ENCODE measurements at places on chromosomes 4 and X.

DNA sequence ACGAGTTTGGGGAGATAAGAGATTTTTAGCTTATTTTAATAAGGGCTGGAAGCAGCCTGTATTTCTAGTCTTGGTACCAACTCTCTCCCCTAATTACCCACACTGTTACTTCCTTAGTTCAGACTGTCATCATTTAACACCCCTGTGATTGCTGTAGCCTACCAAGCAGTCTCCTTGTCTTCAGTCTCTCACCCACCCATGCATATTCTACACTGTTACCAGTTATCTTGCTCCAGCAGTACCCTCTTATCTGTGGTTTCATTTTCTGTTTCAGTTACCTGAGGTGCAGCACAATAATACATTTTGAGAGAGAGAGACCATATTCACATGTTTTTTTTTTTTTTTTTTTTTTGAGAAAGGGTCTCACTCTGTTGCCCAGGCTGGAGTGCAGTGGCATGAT is 80.2 kb downstream of the DIAPH2 start:
- no peak for DNase-seq

DNA sequence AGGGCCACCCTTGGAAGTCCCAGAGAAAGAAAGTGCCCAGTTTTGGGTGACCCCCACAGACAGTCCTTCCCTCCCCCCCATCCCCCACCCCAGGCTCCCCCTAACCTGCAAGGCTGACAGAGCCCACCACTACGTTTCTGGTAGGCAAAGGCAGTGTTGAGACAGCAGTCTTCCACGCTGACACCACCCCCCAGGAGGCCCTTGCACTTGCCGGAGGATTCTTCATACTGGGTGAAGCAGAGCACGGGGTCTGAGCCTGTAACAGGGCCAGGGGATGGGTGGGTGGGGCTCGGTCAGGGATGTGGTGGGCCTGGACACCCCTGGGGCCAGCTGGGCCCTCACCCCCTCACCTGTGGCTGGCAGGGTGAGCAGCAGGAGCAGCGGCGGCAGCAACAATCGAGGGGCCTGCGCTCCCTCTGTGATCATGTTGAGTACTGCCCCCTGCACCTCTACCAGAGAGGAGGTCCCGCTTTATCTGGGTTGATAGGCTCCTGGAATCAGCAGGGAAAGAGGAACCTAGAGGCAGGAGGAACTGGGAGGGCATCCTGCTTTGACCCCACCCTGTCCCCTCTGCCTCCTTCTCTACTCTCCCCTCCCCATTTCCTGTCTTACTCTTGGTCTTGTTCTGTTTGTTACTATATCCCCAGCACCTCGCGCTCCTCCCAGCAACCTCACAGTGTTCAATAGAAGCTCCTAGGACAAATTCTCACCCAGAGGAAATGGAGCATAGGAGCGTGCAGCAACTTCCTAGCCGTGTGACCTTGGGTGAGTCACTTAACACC is at the start of gene CFP:
Gene CFP, minus strand, starts transcription at position 512 of the 782 bp plus-strand sequence. Its CDS starts 86 bp downstream, at position 426.
- DNase-seq, result no peak

- peak; percentile 51 for DNase-seq
These were observed 733 bp downstream of the CCNA2 start for GRCh38 chr4:121822796-121823504.

DNA sequence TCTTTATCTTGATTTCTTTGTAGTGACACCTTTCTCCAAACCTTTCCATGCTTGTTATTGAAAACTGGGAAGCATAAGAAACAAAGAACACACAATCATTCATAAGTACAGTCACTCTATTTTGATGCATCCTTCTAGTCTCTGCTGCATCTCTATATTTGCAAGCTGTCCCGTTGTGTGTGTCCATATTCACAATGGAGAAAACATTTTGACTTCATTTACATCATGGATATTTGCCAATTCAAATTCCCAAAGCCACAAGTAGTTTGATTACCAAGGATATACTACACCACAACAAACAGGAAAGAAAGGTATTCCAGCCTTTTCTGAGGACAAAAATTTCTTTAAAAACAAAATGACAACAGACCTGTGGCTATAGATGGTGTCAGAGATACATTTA is 673.8 kb downstream of the STIM2 start:
- no peak for DNase-seq

- DNase-seq, result no peak
These were observed 63.4 kb downstream of the NBDY start for GRCh38 chrX:56792270-56793111.

DNA sequence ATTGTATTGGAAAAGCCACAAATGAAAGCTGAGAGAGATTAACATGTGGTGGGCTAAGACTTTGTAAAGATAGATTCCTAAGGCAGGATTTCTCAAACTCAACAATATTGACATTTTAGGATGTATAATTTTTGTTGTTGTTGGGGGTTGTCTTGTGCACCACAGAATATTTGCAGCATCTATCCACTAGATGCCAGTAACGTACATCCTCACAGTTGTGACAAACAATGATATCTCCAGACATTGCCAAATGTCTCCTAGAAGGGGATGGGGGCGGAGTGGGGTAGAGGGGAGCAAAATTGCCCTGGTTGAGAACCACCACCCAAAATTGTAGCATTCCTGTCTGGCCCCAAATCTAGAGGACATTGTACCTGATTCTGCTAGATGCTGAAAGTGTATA is 14.7 kb upstream of the CBR4 start:
- DNase-seq, result peak; percentile 32

DNA sequence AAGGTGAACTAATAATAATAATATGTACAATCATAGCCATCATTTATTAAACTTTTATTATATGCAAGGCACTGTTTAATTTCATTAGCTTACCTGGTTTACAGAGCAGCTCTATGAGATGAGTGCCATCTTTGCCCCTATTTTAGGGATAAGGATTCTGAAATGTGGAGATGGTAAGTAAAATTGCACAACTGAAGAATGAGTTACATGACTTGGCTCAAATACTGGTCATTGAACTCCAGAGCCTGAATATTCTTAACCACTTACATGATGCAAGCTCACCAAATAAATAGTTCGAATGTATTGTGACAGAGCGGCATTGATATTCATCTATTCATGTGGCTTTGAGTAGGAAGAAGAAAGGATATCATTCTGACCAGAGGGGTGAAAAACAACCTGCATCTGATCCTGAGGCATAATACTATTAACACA is 11.7 kb downstream of the ALB start:
- DNase-seq, result no peak

GRCh38 chr4:36709991-36710390 is 428.6 kb downstream of the DTHD1 start:
- DNase-seq, result no peak

GRCh38 chrX:106484233-106484632 is 127.5 kb upstream of the RADX start:
- peak; percentile 41 for DNase-seq

DNA sequence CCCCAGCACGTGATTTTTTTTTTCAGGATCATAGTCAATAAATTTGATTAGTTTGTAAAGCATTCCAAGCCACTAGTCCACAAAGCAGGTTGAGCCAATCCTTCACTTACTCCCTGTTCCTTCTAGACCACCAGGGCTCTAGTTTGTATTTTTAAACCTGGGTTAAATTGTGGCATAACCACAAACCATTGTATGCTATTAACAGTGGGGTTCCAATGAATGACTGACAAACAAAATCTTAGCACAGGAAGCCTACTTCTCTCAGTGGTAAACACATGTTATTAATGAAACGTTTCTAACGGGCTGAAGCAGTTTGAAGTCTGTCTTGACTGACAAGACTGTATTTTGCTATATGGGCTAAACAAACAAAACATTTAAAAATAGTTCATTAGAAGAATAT is 48.6 kb upstream of the GYPA start:
- DNase-seq, result no peak

DNA sequence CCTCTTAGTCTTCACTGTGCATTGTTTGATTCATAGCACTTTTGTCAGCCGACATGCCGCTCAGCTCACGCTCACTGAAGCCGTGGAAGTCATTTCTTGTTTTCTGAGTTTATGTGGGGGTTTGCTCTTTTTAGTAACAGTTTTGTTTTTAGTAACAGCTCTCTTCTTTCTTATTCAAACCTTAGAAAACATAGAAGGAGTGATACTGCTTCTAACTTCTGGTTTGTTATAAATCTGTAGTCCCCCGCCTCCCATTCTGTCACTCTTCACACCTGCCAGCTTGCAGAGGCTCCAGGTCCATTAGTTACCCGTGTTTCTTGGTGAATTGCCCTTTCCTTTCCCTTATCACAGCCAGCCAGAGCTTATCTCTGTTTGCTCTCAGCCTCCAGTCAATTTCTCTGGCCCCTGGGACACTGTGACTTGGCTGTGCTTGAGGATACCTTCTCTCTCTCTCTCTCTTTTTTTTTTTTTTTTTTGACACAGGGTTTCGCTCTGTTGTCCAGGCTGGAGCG is 50.5 kb downstream of the GRK4 start:
- no peak for DNase-seq

- DNase-seq, result no peak
These were observed 5.5 kb downstream of the GRIA2 start for GRCh38 chr4:157226035-157226434.

DNA sequence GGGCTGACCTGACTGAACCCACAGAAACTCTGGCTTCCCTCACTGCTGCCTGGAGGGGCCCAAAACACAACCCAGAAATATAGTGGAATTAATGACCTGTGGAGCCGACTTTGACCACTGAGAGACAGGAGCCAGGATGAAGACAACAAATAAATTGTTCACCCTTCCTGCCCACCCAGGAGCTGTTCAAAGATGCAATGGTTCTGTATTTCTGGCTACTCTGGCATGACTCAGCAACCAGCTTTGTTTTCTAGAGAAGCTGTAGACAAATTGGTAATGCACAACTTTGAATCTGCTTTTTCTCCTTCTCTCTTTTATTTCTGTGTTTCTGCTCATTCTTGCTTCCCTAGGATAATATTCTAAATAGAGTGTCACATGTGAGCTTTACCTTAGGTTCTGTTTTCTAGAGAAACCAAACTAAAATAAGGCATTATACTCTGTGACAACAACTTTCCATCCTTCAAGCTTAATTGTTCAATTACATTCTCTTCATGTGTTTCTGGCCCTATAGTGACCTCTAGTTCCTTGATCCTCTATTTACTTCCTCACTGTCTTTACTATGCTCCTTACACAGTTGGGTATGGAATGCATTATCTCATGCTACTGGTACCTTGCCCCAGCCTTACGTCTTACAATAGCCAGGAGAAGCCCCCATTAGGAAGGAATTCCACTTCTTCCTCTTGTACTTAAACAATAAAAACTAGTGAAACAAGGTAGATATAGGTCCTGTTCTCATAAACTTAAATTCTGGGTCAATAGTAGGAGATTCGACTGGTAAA is 6.5 kb upstream of the PRKG2 start:
- no peak for DNase-seq

- no peak for DNase-seq
These were observed 117.3 kb downstream of the C4orf51 start for GRCh38 chr4:145797278-145797677.

DNA sequence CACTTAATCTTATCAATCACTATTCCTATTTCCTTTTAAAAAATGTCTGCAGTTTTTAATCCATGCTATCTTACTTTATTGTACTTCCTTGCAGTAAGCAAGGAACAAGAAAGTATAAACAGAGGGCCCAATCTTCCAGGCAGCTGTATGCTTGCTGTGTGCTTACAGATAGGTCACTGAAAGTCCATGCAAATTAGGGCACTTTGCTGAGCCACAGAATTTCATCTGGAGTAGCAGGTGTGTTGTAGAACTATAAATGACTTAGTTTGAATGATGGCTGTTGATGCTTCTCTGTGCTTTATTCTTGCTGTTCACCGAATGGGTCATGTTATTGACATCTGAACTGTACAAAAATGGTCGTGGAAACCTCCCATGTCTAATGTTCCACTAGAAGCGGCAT is 154.6 kb downstream of the ATOH1 start:
- no peak for DNase-seq

GRCh38 chr4:70808151-70808550 is 31.5 kb downstream of the GRSF1 start:
- peak; percentile 15 for DNase-seq

DNA sequence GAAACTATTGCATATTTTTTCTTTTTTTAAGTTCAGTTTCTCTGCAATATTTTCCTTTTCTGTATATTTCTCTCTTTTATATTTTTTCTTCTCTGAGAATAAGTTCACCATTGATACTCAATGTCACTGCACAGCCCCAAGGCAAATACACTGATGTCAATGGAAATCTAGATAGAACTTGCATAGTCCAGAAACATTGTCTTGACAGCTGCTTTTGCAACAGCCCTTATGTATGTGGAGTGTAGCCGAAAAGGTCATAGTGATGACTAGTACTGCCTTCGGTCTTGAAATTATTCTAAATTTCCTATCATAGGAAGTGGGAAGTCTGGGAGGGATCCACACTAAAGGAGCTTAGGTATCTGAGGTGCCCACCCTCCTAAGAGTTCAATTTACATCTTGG is 150.0 kb downstream of the SPOCK3 start:
- no peak for DNase-seq

DNA sequence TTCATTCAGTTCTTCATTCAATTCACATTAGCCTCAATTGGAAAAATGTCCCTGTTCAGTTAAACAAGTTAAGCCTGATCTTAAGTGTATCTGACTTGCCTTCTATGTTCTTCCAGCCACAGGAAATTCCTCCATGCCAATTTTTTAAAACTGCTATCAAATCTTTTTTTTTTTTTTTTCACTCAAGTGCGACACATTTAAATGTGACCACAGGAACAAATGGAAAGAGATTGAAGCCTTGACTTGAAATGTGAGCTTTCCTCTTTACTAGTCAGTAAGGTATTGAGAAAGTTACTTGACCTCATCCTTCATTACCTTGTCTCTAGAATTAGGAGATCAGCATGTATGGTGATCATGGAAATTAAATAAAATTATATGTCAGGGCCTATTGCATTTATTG is 165.1 kb downstream of the SLIT2 start:
- DNase-seq, result no peak

DNA sequence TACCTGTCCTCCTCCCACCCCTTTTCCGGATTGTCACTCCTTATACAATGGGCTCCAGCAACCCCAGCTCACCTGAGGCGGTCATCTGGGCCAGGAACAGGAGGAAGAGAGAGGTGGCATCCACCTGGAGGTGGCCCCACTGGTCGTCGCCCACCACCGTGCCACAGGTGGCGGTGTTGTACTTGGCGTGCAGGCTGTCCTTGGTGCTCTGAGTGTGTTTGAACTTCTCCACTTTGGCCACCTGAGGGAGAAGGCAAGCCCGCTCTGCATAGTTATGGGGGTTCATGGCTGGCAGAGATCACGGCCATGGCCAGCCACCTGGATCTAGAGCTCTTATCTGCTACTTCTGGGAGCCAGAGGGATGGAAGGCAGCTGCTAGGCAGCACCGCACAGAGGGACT is 32.9 kb downstream of the PHKA2 start:
- DNase-seq, result no peak

DNA sequence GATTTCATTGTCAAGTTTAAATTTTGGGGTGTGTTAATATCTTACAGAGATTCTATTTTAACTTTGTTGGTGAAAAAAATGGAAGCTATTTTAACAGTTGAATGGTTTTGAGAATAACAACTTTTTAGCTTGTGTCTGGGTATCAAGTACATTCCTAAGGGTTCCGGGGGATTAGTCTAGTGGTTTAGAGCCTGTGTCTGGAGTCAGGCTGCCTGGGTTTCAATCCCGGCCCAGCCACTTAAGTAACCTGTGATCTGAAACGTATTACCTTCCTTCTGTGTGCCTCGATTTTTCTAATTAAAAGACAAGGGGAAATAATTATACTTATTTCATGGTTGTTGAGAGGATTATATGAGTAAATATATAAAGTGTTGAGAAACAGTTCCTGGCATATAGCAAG is 288.6 kb upstream of the NR3C2 start:
- no peak for DNase-seq

All from suppressor macrophage treated with lipopolysaccharide for 4 hours (primary cell).